PC-3 (cell line): ENCODE measurements at places on chromosomes 11 and 22. TPM values are rescaled to one million over a fixed set of nuclear protein-coding genes. Genes with fewer than 3 reads are reported as not detected.

Gene TUBA8
- total RNA-seq = 1.6 and 1.9 TPM in 2 replicates

Gene OSBP2
- 10.2 and 15.1 TPM in 2 replicates for total RNA-seq

Gene CCT8L2
- not detected in 2 replicates for total RNA-seq

DNA sequence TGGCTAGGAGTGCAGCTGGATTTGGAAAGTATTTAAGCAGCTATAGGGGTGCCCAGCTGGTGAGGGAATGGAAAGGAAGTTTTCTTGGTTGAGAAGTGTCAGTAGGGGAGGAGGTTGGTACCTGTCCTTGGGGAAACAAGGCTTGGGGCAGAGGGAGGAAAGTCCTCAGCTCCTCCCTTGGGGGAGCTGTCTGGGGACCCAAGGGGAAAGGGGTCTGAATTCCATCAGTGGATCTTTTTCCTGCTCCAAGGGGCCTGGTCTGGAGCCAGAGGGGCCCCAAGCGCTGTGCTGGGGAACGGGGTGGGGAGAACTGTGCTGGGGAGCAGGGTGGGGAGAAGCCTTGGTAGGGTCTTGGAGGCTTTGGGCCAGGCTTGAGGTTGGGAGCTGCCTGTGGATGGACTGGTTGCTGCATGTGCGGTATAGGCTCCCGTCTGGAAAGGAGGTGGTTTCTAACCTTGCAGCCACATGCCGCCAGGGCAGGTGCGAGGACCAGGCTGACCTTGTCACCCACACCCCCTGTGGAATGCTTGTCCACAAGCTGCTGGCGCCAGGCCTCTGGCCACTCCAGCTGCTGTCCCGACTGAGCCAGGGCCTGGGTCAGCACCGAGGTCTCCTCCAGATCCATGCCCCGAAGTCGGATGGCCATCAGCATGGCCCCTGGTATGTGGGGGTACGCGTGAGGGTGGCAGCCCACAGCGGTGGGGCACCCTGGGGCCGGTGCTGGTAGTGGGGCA lies 963 bp downstream of the TYMP start:
- no peak for DNase-seq

DNA sequence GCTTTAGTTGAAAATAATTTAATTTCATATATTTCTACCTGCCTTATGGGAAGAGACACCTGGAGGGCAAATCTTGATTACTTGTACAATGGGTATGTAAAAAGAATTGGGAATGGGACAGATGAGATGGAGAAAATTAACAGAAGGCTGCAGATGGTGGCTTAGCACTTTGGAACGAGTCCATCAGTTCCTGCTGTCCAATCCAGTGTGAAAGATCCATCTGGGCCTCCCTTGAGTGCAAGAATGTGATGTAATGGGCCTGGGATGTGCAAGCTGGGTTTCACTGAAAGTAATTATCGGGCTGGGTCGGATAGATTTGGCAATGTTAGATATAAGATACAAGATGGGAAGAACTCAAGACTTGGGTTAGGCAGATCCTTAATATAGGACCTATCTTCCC lies 42.0 kb downstream of the CECR2 start:
- no peak for DNase-seq

DNA sequence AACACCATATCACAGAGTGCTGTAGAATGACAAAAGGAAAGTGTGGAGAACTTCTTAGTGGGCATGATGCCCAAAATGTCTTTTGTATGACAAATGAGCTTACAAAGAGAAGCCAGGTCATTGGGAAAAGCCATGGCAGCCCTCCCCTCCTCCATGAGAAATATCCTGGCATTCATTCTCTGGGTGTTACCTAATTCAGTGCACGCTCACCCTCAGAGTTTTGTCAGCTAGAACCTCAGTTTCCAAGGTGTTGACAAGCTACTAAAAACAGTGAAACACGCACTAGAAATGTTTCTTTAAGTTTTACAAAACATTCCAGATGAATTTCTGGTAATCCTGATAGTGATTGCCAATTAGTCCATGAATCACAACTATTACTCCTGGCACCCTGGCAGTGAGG lies 105.4 kb upstream of the FSHB start:
- DNase-seq = no peak

DNA sequence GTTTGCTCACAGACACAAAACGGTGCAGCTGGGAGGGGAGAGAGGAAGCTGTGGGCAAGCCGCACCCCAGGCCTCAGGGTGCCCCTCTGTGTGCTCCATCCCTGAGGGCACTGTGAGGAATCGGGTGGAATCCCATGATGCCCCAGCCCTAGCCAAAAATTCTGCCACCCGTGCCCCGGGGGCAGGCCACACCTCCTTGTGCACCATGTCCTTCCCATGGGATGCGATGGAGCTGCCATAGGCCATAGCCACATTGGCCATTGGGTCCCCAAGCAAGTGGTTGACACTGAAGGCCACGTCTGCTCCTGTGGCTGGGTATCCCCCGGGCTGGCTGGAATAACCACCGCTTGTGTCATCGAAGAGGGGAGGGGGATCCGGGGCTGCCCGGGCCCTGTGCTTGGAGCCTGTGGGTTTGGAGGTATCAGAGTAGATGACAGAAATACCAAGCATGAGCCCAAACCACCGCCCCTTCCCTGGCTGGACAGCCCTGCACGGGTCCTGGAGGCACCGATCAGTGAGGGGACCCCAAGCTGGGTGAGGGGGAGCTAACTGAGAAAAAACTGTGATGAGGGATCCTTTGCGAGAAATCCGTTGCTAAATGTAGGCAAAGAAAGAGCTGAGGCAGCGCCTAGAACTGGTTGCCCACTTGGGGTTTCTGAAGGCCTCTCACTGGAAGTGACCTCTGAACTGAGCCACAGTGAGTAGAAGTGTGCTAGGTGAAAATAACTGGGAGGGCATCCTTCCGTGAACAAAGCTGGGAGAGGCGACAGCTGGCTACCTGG lies 863 bp downstream of the YIF1A start:
- DNase-seq = peak; percentile 25

- DNase-seq = no peak
Observed at GRCh38 chr11:118715837-118716260, 36.4 kb upstream of the TREH start.

- DNase-seq = no peak
Observed at GRCh38 chr11:93525601-93526345, 17.4 kb downstream of the SMCO4 start.

DNA sequence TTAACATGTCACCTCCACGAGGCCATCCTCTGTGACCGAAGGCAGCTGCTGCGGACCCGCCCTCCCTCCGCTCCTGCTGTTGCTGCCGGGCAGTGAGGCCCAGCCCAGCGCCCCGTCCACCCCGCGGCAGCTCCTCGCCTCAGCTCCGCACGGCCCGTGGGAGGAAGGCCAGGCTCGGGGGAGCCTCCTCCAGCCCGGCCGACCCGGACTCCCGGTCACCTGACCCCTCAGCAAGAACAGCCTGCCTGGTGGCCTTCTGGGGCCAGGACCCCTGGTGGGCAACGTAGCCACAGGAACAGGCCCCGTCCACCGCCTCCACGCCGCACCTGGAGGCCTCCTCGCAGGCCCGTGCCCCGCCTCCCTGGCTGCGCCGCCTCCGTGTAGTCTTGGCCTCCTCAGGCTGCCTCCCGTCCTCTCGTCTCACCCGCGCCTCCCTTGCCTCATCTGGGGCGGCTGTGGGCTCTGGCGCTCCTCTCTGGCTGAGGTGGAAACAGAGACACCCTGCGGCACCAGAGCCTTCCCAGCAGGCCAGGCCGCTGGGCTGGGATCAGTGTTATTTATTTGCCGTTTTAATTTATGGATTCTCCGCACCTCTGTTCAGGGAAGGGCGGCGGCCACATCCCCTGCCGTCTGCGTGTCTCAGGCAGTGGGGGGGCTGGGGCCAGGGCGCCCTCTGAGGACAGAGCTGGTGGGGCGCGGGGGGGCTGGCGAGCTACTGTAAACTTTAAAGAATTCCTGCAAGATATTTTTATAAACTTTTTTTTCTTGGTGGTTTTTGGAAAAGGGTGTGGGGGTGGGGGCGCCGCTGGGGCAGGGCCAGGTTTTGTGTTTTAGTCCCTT lies 25.4 kb downstream of the MOB2 start:
- DNase-seq = no peak
